Progenitor cell of endocrine pancreas (in vitro differentiated cells): ENCODE measurements at places on chromosomes 5 and 9.

DNA sequence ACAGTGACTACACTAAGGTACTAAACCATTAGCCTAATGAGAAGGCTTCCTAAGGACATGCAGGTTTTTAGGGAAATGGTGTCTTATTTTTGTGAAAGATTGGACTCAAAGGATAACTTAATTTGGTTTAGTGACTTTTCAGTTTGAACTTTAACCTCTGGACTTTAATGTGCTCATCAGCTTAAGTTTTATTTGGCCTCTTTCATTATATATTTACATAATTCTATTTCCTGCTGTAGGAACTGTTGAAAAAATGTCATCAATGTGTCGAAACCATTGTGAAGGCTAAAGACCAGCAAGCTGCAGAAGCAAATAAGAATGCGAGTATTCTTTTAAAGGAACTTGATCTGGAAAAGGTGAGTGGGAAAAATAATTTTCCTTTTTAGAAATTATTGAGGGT, 34.3 kb upstream of the EIF4EBP3 start:
- DNase-seq = no peak

GRCh38 chr9:22413884-22414283, 32.7 kb upstream of the DMRTA1 start:
- no peak for DNase-seq

DNA sequence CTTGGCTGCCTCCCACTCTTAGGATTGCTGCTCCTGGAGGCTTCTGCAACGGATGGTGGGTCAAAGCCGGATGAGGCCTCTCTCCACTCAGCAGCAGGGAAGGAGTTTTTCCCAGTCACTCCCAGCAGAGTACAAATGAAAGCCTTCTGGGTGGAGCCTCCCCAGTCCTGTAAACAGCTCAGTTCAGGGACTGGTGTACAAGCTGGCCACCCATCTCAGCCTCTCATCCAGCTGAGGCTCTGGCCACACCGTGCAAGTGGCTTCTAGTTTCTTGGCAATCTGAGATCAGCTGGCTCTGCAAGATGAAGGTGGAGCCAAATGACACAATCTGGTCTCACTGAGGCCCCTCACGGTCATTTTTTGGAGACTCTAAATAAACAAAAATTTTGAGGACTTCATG, 10.0 kb downstream of the GPX3 start:
- DNase-seq = no peak

DNA sequence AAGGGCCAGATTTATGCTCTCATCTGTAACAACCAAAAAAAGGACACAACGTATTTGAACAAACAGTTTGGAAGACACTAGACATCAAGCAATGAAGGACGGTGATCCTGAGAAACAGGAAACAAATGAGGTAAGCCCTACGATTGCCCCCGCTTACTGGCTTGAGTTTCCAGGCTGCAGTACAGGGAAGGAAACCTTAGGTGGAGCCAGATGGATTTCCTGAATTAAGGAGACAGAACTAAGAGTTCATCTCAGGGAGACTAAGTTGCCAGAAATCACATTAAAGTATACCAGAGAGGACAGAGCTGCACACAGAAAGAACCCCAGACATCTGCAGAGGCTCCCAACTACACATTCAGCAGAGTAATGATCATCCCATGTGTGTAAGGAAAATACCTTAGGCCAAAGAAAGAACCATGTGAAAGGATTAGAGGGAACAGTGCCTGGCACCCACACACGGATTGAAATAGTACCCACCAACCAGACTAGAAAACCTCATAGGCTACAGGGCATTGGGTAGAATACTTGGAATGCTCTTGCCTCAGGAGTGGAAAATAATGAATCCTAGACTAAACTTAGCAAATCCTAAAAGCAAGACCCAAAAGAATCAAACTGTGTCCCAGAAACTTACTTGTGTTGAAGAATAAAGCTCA, 99.3 kb upstream of the NIPBL start:
- DNase-seq = no peak

- DNase-seq = no peak
These were observed 59.4 kb upstream of the GNA14 start for GRCh38 chr9:77707383-77708063.

- DNase-seq = no peak
These were observed 64.5 kb downstream of the MTREX start for GRCh38 chr5:55372130-55372925.

GRCh38 chr9:114053246-114054005, 24.7 kb downstream of the AMBP start:
- no peak for DNase-seq

DNA sequence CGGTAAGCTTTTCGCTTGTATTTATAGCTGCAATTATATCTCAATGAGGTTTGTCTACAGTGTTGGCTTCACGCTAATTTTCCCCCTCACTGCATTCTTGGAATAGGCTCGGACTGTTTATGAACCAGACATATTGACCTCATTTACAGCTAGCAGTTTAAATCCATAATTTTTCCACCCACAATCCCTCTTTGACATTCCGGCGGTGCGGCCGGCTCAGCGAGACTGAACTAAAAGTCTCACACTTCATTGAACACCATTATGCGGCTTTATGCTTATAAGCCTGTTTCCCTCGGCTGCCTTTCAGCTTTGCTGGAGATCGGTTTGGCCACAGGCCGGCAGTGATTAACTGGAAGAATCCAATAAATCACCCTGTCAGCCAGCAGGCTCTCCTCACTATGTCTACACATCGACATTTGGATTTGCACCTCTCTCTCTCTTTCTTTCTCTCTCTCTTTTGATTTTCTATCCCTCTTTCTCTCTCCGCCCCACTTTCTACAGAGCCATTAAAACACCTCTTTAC, 315.0 kb upstream of the TLE4 start:
- DNase-seq = peak; percentile 15

DNA sequence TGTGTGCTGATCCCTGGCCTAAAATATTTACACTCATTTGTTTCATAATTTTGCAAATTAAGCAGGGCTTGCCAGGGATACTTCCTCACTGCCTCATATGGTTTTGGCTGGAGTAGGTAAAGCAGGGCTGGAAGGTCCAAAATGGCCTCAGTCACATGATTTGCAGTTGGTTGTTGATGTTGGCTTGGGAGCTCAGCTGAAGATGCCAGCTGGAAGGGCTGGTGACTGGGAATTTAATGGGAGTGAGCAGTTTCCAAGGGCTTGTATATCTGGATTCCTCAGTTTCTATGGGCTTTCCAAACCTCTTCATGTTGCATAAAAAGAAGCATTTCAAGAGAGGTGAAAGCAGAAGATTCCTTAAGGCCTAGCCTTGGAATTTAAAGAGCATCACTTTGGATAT, 729.3 kb downstream of the CDH18 start:
- no peak for DNase-seq

- no peak for DNase-seq
These were observed 265.8 kb upstream of the TRPC7 start for GRCh38 chr5:136631186-136631585.

DNA sequence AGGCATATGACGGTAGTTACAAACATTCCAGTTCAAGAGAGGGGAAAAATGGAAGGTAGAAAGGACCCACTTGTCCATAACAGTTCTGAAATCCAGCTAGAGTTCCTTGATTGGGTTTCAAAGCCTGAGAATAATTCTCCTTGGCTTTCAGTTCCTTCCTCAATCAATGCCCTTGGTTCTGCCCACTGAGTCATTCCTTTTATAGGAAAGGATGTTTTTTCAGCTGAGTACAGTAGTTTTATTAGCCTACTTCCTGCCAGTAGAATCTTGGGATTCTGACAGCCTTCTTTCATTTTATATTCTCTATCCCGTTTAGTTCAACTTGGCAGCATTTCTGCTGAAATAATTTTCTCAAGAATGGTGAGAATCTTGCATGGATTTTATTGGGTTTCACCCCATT, 386.9 kb upstream of the SMC2 start:
- DNase-seq = no peak

DNA sequence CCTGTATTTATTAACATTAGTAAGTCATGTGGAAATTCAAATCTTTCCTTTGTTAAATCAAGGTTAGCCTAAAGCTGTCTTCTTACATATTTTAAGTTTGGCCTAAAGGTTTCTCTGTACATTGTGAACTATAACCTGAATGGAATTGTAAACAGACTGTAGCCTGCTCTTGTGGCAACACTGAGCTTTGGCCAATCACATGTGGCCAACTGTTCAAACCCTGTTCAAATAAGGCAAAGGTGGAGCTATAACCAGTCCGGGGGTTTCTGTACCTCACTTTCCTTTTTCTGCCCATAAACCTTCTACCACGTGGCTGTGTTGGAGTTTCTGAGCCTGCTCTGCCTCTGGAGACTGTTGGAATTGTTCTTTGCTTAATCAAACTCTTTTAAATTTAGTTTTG, 3.3 kb upstream of the HAPLN1 start:
- DNase-seq = no peak

- DNase-seq = no peak
These were observed 53.3 kb downstream of the RAPGEF6 start for GRCh38 chr5:131581702-131582101.

- peak; percentile 67 for DNase-seq
These were observed 40.6 kb upstream of the SAP30L start for GRCh38 chr5:154405078-154405792.
